Stimulated activated CD8-positive, alpha-beta memory T cell treated with anti-CD3 and anti-CD28 coated beads, Interleukin-4, amount 100 ng/mL, for 48 hours (primary cell): ENCODE measurements at places on chromosomes 16 and 17.
A peak's percentile ranks its signal among the peaks of the same experiment; 100 is the strongest.

DNA sequence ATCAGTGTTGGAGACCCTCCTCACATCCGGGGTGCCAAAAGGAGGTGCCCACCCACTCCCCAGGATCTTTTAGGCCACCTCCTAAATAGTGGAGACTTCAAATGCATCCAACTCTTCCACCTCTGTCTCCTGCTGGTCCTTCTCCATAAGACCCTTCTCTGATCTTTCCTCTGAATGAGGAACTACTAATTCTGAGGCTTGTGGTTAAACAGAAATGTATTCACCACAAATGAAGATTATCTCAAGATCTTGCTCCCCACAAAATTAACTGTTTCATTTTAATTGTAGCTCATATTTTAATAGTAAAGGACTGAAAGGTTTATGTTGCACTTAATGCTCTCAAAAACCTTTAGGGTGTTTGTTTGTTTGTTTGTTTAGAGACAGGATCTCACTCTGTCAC is 34.1 kb downstream of the TLE7 start:
- no peak for DNase-seq

GRCh38 chr16:14263769-14264168 is 192.7 kb downstream of the MRTFB start:
- no peak for DNase-seq

DNA sequence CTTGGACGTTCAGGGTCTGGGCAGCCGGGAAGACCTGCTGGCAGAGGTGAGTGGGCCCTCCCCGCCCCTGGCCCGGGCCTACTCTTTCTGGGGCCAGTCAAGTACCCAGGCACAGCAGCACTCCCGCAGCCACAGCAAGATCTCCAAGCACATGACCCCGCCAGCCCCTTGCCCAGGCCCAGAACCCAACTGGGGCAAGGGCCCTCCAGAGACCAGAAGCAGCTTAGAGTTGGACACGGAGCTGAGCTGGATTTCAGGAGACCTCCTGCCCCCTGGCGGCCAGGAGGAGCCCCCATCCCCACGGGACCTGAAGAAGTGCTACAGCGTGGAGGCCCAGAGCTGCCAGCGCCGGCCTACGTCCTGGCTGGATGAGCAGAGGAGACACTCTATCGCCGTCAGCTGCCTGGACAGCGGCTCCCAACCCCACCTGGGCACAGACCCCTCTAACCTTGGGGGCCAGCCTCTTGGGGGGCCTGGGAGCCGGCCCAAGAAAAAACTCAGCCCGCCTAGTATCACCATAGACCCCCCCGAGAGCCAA is 8.6 kb upstream of the ABCC3 start:
- DNase-seq = peak; percentile 78

- no peak for DNase-seq
Observed at GRCh38 chr16:24776501-24777220, 47.2 kb downstream of the TNRC6A start.

- no peak for DNase-seq
Observed at GRCh38 chr16:25213709-25214397, 2.9 kb upstream of the AQP8 start.

DNA sequence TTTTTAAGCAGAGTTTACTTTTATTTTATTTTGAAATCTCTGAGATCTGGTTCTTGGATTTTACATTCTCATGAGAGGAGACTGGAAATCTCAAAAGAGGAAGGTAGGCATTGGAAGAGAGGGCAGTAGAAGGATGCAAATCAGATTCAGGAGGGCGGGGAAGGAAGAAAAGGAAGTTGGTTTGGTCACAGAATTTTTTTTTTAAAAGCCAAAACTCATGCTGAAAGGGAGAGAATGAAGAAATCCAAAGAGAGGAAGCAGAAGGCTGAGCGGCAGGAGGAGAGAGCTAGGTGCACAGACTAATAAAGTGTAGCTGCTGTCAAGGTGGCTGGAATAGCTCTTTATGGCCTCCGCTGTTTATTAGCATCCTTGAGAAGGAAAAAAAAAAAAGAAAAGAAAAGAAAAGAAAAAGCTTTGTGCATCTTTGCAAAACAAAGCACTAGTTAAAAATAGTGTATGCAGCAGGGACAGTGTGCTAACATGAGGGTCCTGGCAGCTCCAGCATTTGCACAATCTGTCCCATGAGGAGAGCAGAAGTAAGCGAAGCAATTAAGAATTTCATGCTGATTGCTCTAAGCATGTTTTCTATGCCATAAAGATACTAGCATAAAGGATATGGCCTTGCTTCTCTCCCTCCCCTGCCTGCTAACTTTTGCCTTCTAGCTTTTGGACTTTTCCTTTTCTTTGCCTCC is 194.2 kb downstream of the ZFHX3 start:
- DNase-seq = no peak

GRCh38 chr17:8740486-8740885 is 4.2 kb downstream of the CCDC42 start:
- peak; percentile 56 for DNase-seq

GRCh38 chr16:14180481-14180944 is 109.4 kb downstream of the MRTFB start:
- DNase-seq = no peak

GRCh38 chr17:40618754-40619625 is 28.6 kb downstream of the SMARCE1 start:
- no peak for DNase-seq

GRCh38 chr16:25045696-25046381 is 30.7 kb upstream of the ARHGAP17 start:
- no peak for DNase-seq

- no peak for DNase-seq
Observed at GRCh38 chr16:22293137-22294106, 3.8 kb upstream of the POLR3E start.

GRCh38 chr16:65808790-65809189 is 557.7 kb upstream of the CDH5 start:
- no peak for DNase-seq

- peak; percentile 59 for DNase-seq
Observed at GRCh38 chr17:59427425-59427921, 96.0 kb downstream of the YPEL2 start.

DNA sequence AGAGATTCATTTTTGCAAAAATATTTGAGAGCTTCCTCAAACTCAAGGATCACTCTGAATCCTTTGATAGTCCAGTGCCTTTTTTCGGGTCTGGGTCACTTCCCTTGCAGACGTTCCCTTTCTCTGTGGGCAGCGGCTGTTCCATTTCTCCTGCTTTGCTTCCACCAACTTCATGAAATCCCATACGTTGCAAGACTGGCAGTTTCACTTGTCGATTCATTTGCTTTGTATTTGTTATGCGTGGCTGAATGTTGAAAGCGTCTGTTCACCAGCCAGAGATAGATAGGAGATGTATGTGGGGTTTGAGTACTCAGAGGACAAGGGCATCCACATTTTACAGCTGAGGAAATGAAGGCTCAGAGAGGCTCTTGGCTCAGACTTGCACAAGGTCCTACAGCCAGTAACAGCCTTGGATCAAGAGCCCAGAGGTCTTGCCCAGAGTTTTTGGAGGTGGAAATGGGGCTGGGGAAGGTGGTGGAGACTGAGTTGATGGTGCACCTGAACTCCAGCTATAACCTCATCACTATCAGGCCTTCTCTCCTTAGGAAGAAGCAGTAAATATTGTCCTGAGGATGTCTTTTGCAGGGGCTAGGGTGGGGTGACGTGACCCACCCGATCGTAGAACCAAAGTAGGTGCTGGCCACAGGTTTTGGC is 1.3 kb upstream of the CCDC102A start:
- DNase-seq = peak; percentile 45

DNA sequence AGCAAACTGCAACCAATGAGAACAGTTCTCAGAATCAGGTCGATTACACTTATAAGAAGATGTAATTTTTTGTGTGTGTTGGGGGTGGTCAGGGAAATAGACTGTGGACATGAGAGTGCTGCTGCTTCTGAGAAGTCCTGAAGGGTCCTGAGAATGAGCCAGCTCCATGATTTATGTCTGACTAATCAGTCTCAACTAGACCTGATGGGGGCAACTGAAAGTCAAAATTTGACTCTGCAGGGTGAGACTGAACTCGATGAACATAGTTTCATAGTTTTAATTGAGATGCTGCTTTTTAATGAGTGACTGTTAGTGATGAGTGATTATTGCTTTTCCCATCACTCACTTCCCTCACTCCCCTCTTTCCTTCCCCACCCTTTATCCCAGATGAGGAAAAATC is 37.3 kb downstream of the SMARCE1 start:
- no peak for DNase-seq

DNA sequence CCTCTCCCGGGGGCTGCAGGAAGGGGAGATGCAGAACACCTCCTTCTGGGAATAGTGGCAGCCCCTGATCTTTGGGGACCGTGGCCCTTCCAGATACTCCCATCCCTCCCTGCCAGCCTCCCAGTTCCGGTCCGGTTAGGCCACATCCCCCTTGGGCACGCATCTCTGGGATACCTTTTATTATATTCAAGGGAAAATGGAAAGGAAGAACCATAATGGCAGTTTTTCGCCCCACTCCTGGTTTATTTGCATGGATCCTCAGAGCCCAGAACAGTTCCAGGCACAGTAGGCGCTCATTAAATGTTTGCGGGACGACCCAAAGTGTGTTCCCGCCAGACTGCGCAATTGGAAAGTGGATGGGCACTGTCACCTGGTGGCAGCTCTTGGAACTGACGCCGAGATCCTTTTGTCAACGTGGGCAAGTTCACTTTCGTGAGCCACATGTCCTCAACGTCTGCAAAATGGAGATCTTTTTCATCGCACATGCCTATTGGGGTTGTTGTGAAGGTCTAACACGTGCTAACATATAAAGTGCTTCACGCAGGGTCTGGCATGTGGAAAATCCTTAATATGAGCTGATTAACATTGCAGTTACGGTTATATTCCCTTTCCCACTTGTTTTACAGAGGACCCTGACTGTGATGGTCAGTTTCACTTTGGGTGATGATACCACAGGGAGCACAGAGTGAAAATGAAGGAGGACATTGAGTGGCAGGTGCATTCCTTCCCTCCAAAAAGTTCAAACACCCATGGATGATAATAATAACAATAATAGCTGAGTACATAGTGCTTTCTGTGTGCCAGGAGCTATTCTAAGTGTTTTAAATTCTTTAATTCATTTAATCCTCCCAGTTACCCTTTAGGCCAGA is 1.7 kb upstream of the GPRC5B start:
- peak; percentile 89 for DNase-seq

- peak; percentile 34 for DNase-seq
Observed at GRCh38 chr17:48954300-48954755, 9.7 kb upstream of the SNF8 start.

GRCh38 chr17:41360296-41360995 is 9.2 kb downstream of the KRT33B start:
- no peak for DNase-seq

DNA sequence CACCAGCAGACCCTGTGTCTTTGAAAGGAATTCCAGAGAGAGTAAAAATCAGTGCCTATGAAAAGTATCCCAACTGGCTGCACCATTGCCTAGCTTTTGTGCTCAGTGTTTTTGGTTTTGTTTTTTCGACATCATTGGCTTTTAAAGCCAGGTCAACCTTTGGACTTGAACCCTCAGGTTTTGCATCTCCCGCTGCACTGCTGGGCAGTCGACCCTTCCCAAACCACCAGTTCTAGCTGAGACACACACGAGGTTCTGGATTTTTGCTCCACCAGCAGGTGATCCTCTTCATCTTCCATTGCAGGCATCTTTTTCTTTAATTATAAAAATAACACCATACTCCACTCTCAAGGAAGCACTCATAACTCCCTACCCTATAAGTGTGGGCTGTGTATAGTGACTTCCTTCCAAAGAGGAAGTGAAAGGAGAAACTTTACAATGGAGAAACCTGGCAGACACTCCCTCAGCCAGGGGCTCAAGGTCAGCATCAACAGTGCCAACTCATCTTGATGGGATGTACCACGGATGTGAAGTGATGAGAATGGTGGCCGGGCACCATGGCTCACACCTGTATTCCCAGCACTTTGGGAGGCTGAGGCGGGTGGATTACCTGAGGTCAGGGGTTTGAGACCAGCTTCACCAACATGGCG is 57.8 kb downstream of the BMERB1 start:
- DNase-seq = no peak

DNA sequence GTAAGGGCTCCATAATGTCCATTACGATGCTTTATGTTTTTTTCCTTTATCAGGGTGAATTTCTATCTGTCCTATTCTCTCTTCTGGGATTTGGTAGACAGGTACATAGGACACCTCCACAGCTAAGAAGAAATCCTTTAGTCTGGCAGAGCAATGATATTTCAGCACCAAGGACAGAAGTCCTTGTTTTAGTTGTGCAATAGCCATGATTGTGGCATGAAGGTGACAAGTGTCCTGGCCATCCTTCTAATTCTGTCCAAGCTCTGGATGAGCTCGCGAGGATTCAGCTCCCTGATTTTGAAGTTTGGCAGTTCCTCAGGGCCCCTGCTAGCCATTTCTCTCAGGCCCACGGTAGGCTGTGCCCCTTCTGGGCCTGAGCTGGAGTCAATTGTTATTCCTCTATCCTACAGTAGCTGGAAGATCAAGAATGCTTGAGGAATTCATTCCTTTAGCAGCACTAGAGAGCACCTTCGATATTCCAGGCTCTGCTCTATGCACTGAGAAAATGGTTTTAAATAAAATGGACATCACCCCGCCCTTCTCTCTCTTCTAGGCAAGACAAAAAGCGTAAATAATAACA is 320.8 kb downstream of the XYLT1 start:
- no peak for DNase-seq

DNA sequence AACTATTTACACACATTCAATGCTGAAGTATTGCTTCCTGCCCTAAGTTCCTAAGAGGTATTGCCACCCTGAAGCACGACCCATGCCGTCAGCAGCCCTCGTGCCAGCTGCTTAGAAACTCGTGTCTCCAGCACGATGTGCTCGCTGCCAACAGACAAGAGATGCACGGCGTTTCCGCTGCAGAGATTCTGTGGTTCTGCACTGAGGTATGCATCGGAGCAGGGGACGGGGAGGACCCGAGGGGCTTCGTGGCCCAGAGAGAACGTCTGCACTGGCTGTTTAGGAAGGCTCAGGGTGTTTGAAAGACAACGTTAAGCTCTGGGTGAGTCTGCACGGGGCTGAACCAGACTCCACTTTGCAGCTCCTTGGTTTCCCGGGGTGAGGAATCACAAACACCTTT is 82.7 kb upstream of the CREBBP start:
- peak; percentile 32 for DNase-seq

GRCh38 chr16:75096656-75097055 is 19.9 kb downstream of the LDHD start:
- no peak for DNase-seq

DNA sequence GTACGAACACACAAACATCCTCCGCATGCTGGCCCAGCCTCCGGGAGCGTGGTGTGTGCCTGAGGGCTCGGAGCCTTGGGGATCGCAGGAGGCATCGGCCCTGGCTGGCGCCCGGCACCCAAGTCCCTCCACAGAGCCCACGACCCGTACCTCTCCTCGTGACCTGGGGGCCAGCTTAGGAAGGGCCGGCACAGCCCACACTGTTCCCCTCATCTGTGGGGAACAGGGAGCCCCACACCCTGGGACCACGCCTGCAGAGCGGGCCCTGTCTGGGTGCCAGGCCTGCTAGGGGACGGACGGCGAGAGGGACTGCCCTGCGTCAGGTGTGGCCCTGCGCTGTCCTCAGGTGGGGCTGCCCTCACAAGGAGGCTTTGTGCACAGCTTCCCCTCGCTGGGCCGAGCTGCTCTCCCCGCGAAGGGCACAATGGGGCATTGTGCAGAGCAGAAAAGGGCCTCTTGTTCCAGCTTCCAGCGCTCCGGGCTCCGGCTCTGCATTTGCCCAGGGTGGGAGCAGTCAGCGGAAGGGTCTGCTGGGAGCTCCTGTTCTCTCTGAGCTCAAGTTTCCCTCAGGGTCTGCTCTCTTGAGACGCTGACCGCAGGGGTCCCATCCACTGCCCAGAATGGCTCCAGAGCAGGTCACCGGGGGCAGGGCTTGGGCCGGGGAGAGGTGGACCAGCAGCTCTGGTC is 1.7 kb upstream of the LMF1 start:
- DNase-seq = no peak
